ENCODE measurements at places on chromosomes 5 and 9. TPM values are rescaled to one million over a fixed set of nuclear protein-coding genes. Genes with fewer than 3 reads are reported as not detected.

Gene WNT8A
- not detected for total RNA-seq

Gene EFNA5
- 51.2 TPM for total RNA-seq

Gene IL6ST
- total RNA-seq, result 108 TPM

Gene SPATA31D4
- total RNA-seq, result not detected

Gene C5orf58
- total RNA-seq, result not detected

Data from MCF 10A (cell line).